Stimulated activated CD4-positive, alpha-beta T cell treated with anti-CD3 and anti-CD28 coated beads, Interleukin-15, amount 100 ng/mL, for 1 hour (primary cell): ENCODE measurements at places on chromosomes 5 and 9.

- DNase-seq: no peak
Measured at GRCh38 chr5:122870219-122870856, 24.9 kb downstream of the SNX24 start.

- DNase-seq: no peak
Measured at GRCh38 chr9:89491694-89492093, 6.2 kb downstream of the SEMA4D start.

GRCh38 chr5:11143456-11144267 lies 382.6 kb upstream of the DAP start:
- DNase-seq: no peak

DNA sequence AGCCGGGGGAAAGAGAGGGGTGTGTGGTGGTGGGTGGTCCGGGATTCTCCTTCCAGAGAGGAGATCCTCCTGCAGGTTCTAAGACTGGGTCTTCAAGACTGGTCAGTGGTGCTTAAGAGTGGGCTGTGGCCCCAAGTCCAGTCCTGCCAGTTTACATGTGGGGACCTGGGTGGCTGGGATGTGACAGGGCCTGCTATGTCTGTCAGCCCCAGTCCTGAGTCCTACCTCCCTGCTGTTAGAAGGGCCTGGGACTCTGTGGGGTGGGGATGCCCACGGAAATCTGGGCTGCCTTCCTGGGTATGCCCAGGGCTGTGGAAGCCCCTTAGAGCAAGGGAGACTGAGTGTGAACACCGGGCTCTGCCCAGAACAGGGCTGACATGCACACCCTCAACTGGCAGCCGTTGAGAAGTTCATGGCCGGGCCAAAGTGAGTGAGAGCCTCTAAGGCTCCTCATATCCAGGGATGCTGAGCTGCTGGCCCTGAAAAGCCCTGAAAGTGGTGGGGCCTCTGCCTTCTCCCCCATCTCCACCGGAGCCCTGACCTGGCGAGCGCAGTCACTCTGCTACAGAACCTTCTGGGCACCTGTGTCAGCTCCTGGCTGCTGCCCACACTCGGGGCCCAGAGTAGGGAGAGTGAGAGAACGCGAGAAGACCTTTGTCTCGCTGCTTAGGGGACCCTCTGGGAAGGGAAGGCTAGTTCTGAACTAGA lies 1.7 kb downstream of the PHF2 start:
- no peak for DNase-seq

GRCh38 chr5:110925398-110925797 lies 146.1 kb upstream of the TSLP start:
- DNase-seq: no peak

GRCh38 chr5:128965011-128965637 lies at the start of gene SLC27A6:
SLC27A6 (plus strand) TSS chr5:128965488; CDS start chr5:128966138, 650 bp downstream.
- DNase-seq: no peak

DNA sequence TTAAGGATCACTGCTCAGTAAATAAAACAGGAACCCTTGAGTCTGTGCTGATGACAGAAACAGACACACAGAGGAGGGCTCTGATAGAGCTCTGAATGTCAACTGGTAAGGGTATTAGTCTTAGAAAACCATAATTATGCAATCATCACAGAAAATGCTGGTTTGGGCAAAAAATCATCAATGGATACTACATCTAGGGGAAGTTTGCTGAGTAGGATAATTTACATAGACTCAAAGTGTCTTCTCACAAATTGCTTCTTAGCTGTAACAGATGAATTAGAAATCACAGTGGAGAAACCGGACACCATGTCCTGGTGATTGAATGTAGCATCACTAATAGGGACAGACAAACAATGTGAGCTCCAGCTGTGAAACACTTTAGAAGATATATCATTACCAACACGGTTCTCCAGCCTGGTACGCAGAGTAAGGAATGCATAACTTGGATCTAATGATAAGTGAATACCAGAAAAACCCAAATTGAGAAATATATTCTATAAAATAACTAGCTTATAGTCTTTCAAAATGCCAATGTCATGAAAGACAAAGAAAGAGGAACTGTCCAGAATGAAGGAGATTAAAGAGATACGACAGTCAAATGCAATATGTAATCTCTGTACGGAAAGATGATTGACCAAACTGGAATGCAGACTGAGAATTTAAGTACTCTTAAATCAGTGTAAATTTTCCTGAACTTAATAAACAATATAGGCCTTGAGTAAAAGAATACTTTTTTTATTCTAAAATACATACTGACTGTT lies 17.3 kb downstream of the CHD1 start:
- DNase-seq: no peak

DNA sequence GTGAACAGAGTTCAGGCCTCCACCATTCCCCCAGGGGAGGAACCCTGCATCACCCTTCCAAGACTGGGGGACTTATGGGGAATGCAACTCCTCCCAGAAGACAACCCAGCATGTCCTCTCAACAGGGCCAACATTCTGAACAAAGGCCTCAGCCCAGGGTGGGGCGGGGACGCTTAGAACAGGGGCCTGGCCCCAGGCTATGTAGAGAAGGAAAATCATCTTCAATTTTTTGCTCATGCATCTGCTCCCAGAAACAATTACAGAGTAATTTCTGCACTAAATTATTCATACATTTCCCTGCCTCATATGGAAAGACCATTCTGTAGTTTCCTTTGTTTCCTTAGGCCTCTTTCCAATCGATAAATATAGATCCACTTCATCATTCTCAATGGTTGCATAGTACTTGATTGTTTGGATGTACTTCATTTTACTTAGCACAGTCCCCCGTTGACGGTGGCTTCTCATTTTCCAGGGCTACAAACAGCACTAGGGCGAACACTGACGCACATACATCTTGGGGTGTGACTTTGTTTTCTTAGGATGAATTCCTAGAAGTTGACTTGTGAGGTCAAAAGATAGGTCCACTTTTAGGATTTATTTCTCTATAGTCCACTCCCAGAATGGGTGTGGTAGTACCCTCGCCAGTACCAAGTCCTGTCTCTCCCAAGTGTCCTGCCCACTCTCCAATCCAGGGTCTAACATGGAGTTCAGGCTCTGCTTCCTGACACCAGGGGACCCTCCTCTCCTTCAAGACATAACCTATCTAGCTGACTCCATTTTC lies 27.2 kb upstream of the SMU1 start:
- DNase-seq: no peak
